ENCODE measurements at places on chromosomes 16 and 17.

DNA sequence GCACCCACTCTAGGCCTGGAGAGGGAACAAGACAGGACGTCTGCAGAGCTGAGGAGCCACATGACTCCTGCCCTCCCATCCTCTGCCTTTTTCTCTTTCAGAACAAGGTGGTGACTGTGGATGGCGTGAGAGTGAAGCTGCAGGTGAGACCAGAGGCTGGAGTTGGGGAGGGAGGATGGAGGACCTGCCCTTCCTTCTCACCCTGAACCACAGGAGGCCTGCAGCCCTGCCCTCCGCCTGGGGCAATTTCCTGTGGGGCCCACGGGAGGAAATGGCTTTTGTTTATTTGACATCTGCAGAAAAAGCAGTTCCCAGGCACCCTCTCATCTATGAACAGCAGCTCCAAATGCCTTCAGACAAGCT lies 5.1 kb downstream of the RAB37 start:
- DNase-seq = no peak

- DNase-seq = no peak
These were observed 33.4 kb downstream of the DCUN1D3 start for GRCh38 chr16:20866801-20867200.

DNA sequence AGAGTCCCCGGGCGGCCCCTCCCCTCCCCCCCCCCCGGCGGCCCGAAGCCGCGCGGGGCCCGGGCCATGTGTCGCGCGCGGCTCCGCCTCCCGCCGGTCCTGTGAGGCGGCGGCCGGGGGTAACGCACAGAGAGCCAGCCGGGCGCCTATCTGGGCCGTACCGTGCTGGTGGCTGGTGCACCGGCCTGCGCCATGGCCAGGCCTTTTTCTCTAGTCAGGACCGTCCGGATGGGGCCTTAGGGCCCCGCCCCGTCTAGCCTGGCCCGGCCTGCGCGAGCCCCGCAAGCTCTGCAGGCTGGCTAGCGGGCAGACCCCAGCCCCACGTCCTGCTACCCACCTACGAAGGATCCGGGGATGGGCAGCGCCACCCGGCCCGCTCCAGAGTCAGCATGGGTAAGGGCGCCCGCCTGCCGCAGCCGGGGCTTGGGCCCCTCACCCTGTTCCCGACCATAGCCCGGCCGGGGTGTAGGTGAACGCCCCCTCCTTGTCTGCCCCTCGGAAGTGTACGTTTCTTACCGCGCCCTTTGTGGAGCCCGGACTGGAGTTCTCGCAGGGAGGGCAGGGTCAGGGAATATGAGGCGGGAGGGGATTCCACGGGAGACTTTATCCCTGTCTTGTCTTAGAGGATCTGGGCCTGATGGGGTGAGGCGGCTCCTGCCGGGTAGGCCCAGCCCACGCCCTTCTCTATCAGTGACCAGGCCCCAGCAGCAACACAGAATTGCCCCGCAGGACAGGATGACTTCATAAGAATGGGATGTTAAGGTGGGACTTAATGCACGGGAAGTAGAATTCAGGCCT lies at the start of gene CENPT:
Gene CENPT, minus strand, starts transcription at position 630 of the 798 bp plus-strand sequence. CDS start 13,834 bp downstream, outside the sequence.
- DNase-seq = no peak

- DNase-seq = no peak
These were observed 162.9 kb downstream of the SEC14L1 start for GRCh38 chr17:77303620-77304019.

- DNase-seq = no peak
These were observed 22.5 kb downstream of the XPO6 start for GRCh38 chr16:28189245-28189644.

- DNase-seq = peak; percentile 97
These were observed 13.0 kb downstream of the ENGASE start for GRCh38 chr17:79087428-79088143.

DNA sequence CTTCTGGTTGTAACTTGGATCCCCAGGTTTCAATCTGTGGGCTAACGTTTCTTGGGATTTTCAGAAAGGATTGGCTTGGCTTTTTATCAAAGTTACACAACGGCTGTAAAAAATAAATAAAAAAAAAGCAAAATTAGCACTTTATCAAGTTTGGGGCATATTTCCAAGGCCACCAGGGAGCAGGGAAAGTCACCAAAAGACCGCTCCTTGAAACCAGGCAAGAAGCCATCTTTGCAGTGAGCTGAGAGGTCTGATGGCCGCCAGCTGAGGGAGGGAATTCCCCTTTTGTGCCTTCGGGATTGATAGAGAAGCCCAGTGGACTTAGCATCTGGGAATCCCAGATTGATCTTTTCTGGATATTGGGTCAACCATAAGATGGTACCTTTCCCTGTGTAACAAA lies 192.2 kb downstream of the WWOX start:
- DNase-seq = no peak

- DNase-seq = no peak
These were observed 2.9 kb downstream of the ZNF750 start for GRCh38 chr17:82836823-82837357.
